Activated T-helper 2 cell treated with anti-CD3 and anti-CD28 coated beads, Interferon-gamma antibody, Interleukin-2, Interleukin-4, amounts not matched to agents 10 μg/mL and 5 μg/mL and 100 μg/mL, durations not matched to agents 14 hours and 24 hours and 36 hours (primary cell): ENCODE measurements at places on chromosomes 5 and 9. TPM values are rescaled to one million over a fixed set of nuclear protein-coding genes. Genes with fewer than 3 reads are reported as not detected.

The SMIM33 gene
- 0.23 and 0.25 TPM in 2 replicates for total RNA-seq

DNA sequence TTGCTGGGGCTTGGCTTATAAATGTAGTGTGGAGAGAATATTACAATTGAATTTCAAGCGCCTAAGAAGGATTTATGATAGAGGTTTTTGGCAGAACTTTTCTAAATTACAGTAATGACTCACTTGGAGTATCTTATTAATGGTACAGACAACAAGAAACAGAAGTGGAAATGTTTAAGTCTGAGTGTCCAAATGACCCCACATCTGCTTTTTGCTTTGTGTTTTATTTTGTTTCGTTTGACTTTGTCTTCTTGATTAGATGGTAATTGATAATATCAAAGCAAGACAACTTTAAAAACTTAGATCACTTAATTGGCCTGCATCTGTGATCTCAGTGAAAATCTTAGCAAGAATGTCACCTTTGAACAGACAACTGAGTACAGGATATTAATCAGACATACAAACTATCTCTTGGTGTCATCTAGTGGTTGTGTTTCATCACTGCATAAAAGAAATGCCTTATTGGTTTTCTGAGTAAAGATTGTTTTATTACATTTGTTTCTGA is 577.4 kb downstream of the ISL1 start:
- DNase-seq, result no peak

The STXBP1 gene
- total RNA-seq, result 44.5 and 48.9 TPM in 2 replicates

DNA sequence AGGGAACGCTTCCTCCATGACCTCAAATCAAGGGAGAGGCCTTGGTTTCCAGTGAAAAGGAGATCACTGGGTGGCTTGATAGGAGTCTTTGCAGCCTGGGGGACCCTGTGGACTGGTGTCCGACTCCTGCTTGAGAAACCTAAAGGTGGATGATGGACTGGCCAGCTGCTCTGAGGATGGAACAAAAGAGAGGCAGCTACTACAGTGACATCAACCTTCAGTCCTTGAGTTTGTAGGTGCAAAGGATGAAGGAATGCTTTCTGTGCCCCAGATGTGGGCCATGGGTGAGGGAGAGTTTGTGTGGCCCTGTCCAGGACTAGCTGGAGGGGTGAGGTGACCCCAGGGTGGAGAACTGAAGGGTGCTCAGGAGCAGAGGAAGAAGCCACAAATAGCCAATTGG is 114.4 kb upstream of the TBC1D2 start:
- DNase-seq, result no peak

DNA sequence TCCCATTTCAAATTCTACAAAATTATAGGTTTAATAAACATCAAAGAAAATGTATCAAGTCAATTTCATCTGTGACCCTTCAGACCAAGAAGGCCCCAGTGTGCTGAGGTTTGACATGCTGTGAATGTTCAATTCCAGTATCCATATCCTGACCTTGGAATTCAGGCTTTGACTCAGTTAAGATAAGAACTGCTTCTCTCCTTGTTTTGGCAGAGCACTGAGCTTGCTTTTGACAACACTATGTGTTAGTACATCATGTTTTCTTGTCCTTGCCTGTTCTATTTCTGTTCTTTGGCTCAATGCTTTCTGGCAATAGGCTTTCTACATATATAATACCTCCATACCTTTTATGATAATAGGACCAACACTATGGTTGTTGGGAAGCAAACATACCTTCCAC is 105.6 kb downstream of the PLCXD3 start:
- no peak for DNase-seq

DNA sequence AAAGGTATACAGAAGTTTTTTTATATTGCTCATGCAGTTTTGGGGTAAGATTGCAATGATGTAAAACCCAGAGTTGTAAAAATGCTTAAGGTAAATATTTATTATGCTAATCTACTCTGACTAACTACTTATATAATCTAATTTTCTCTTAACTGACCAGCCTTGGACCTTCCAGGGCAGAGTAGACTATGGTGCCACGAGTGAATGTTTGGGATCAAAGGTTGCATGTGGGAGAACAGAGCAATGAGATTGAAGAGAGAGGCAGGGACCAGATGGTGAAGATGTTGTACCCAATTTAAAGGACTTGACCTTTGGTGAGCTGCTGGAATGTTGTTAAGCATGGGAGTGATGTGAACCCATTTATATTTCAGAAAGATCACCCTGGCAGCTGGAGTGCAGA is 34.8 kb upstream of the PANK3 start:
- no peak for DNase-seq

The TAF11L9 gene
- not detected in 2 replicates for total RNA-seq

DNA sequence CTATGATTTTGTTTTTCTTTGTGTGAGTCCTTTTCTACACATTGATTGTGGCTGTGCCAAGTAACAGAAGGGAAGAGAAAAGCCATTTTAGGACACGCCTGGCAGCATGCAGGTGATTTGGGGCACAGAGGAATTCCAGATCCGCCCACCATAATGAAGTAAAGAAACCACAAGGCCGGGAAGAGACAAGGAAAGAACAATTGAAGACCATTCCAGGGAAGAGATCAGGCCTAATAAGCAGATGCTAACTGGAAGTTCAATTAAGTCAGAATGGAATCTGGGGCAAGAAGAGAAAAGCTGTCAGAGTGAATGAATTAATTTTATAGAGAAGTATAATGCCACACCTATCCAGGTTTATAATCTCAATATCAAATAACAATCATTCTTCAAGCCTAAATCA is 110.2 kb upstream of the ISL1 start:
- no peak for DNase-seq

The NFIL3 gene
- 191 and 192 TPM in 2 replicates for total RNA-seq

DNA sequence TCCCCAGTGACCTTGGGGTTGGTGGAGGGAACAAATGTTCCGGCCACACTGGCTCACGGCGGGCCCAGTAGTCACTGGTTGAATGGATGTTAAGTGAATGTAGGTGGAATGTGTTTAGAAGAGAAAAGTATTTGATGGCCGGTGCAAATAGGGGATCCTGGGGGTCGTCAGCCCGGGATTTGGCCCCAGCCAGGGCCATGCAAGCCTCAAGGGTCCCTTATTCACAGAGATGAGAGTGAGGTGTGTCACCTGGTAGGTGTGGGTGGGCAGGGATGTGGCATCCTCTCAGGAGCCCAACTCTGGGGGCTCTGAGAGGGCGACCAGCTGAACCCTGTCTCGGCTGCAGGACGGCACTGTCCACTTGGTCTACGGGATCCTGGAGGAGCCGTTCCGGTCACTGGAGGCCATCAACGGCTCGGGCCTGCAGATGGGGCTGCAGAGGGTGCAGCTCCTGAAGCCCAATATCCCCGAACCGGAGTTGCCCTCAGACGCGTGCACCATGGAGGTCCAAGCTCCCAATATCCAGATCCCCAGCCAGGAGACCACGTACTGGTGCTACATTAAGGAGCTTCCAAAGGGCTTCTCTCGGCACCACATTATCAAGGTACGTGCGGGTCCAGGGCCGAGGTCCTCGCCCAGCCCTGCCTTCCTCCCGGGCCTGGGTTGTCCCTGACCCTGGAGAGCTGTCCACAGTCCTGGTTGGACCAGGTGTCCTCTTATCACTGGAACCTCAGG is 5.9 kb downstream of the DBH start:
- no peak for DNase-seq

DNA sequence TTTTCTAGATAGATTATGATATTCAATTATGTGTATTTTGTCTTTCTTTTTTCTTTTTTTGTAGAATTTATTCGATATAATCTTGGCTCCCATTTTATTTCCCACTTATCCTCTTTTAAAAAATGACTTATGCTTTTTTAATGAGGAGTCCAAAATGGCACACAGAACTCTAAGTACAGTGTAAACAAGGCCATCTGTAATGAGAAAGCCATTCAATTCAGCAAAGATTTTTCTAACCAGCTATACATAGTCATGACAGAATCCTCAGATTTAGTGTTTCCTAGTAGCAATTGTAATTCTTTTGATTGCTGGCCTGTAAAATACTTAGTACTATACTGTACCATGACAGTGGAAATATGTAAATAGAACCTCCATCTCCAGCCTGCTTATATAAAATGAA is 651.4 kb downstream of the RAB3C start:
- DNase-seq, result no peak

GRCh38 chr5:24320643-24321042 is 324.1 kb downstream of the CDH10 start:
- no peak for DNase-seq

The MEGF10 gene
- not detected in 2 replicates for total RNA-seq

The KIF24 gene
- total RNA-seq, result 4.8 and 5.0 TPM in 2 replicates

The NPR3 gene
- total RNA-seq, result 0.02 TPM in 1 of 2 replicates, not detected in the other

The HTR4 gene
- not detected in 2 replicates for total RNA-seq

The FBP1 gene
- total RNA-seq, result 0.23 TPM in 1 of 2 replicates, not detected in the other

DNA sequence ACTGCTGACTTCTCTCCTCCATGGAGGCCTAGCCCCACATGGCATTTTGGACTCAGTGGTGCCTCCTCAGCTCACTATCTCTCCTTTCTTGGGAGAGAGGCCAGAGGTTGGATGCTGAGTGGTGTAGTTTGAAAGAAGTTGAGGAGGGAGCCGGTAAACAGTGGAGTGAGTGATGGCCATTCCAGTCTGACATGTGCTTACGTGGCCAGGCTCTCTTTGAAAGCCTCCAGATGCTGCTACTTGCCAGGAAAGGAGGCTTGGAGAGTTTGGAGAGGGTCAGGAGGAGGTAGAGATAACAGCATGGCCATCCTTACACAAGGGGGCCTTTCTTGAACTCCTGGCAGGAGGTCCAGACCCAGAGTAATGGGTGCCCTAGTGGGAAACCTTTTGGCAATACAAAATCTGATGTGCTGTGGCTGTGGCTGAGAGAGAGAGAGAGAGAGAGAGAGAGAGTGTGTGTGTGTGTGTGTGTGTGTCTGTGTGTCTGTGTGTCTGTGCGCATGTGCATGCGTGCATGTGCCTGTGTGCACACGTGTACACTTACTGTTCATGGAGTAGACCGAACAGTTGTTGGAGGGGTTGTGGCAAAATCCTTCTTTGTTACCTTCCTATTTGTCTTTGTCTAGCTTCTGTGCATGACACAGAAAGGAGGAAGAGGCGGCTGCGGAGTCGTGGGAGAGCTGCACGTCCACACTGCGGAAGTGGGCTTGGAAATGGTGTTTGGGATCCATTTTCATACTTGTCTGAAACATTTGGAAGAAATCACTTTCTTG is 37.8 kb downstream of the RALGPS1 start:
- no peak for DNase-seq

- DNase-seq, result no peak
Measured at GRCh38 chr9:111352545-111352944, 22.5 kb upstream of the OR2K2 start.

GRCh38 chr9:7665874-7666273 is 133.7 kb downstream of the DMAC1 start:
- DNase-seq, result no peak

GRCh38 chr5:15137414-15137813 is 265.8 kb upstream of the ANKH start:
- DNase-seq, result no peak

DNA sequence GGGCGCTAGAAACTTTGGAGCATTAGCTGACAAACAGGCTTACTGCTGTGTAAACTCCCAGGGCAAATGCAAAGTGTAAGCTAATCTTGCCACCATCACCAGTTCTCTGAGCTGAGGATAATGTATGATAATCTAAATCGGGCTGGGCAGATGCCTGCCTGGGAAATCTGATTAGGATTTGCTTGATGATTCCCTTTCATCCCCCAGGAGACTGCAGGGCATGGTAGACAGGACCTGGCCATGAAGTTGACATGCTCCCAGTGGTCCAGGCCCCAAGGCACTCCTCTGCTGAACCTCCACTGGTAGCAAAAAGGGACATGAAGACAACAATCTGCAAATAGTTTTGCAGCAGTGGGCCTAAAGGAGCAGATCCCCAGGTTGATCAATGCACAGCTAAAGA is 317.5 kb downstream of the SPOCK1 start:
- no peak for DNase-seq

- DNase-seq, result peak; percentile 95
Measured at GRCh38 chr5:43040287-43041098, at the start of gene ANXA2R. ANXA2R (minus strand) TSS chr5:43040319; CDS start chr5:43040046, 273 bp downstream.

GRCh38 chr5:52771343-52772039 is 16.2 kb upstream of the ITGA1 start:
- DNase-seq, result peak; percentile 19

The IER5L gene
- 8.6 and 9.3 TPM in 2 replicates for total RNA-seq
